ENCODE measurements at places on chromosomes 4 and X.
A peak's percentile ranks its signal among the peaks of the same experiment; 100 is the strongest.

- no peak for DNase-seq
Measured at GRCh38 chrX:45143455-45143854, 57.2 kb downstream of the DIPK2B start.

GRCh38 chrX:55163171-55163570 is 57.0 kb upstream of the PAGE5 start:
- no peak for DNase-seq

DNA sequence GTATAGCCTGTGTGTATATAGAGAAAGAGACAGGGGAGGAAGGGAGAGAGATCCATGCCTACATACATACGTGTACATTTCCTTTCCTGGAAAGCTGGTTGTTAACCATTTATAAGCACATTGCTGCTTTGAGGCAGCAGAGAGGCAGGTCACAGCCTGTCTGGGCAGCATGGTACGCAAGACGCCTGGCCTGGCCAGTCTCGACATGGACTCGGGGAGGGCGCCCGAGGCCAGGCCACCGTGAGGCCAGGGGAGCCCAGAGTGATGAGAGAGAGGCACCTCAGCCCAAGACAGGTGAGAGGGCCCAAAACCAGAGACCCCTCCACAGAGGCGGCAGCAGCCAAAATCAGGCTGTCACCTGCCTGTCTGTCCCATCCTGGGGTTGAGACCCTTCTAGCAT is 3.9 kb downstream of the TREX2 start:
- no peak for DNase-seq

- DNase-seq, result peak; percentile 16
Measured at GRCh38 chrX:154351183-154352011, 23.0 kb downstream of the FLNA start.

DNA sequence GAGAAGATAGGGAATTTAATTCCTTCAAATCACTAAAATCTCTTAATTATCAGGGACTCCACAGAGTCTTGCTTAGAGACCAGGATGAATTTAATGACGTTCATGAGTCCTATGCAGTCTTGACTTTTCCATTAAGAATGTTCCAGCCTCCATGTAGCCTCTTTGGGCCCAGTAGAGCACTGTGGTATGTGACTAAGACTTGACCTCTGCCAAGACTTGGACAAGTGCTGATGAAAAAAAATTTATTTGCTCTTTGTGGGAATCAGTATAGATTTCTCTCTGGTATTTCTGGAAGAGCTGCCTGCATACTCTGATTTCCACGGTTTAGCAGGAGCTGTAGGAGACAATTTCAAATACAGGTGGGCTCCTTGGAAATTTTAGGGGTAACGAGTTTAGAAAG is 40.6 kb downstream of the CHRDL1 start:
- no peak for DNase-seq

- no peak for DNase-seq
Measured at GRCh38 chrX:45187731-45188130, 12.9 kb downstream of the DIPK2B start.

- DNase-seq, result no peak
Measured at GRCh38 chr4:168573870-168574269, 77.0 kb downstream of the PALLD start.

- no peak for DNase-seq
Measured at GRCh38 chrX:49901048-49901447, 21.3 kb upstream of the CLCN5 start.

GRCh38 chrX:44874420-44875184 is 1.6 kb downstream of the KDM6A start:
- DNase-seq, result no peak

GRCh38 chrX:102063445-102064074 is 61.9 kb upstream of the TCEAL2 start:
- no peak for DNase-seq

- DNase-seq, result no peak
Measured at GRCh38 chrX:117274965-117275364, 812.2 kb upstream of the CT83 start.

DNA sequence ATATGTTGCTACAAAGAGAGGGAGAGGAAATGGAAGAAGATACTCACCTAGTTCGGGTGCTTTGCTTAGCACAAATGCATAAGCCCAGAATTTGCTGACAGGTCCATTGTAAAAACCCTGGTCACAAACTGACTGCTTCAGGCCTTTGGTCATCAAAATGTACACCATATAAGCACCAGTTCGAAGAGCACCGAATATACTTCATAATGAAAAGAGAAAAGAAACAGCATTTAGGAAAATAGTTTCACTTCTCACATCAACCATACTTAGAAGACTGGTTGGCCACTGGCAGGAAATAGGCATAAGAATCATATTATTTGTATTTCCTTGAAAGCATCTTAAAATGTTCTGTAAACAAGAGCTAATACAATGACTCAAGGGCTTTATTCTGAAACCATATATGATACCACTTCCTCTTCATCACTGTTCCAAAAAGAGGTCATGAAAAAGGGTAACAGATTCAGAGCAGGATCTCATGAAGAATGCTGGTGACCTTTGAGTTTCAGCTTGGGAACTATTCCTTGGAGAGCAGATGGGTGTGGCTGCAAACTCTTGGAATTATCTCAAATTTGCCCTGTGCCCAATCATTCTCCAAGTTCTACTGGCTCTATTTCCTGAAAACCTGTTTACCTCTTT is 138.7 kb downstream of the ELOVL6 start:
- no peak for DNase-seq

GRCh38 chrX:47743504-47743903 is 84.5 kb upstream of the UXT start:
- no peak for DNase-seq

- no peak for DNase-seq
Measured at GRCh38 chr4:78379040-78379439, 172.5 kb upstream of the ANXA3 start.

DNA sequence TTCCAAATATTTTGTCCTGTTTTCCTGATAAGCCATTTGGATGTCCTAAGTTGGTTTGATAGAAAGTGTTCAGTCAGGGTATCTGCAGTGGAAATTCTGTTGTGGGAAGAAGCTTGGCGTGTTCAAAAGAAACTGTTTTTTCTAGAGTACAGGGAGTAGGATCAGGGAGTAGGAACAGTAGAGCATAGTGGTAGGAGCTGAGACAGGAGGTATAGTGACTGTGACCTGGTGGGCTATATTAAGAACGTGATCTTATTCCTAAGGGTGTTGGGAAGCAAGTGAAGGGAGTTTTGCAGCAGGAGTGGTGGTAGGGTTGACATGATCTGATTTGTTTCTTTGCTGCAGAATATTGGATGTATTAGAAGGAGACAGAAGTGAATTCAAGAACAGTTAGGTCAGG is 348.2 kb downstream of the BMPR1B start:
- no peak for DNase-seq

Measured in T-helper 17 cell (primary cell).